A549 (cell line): ENCODE measurements at places on chromosomes 6 and 20. TPM values are rescaled to one million over a fixed set of nuclear protein-coding genes. Genes with fewer than 3 reads are reported as not detected.

TP53TG5 gene
- polyA plus RNA-seq = not detected in 3 replicates

- no peak for DNase-seq
Observed at GRCh38 chr6:45795678-45796077, 220.0 kb downstream of the CLIC5 start.

CSNK2B gene
- 134 to 141 TPM (median 141 TPM) in 3 replicates for polyA plus RNA-seq

DNA sequence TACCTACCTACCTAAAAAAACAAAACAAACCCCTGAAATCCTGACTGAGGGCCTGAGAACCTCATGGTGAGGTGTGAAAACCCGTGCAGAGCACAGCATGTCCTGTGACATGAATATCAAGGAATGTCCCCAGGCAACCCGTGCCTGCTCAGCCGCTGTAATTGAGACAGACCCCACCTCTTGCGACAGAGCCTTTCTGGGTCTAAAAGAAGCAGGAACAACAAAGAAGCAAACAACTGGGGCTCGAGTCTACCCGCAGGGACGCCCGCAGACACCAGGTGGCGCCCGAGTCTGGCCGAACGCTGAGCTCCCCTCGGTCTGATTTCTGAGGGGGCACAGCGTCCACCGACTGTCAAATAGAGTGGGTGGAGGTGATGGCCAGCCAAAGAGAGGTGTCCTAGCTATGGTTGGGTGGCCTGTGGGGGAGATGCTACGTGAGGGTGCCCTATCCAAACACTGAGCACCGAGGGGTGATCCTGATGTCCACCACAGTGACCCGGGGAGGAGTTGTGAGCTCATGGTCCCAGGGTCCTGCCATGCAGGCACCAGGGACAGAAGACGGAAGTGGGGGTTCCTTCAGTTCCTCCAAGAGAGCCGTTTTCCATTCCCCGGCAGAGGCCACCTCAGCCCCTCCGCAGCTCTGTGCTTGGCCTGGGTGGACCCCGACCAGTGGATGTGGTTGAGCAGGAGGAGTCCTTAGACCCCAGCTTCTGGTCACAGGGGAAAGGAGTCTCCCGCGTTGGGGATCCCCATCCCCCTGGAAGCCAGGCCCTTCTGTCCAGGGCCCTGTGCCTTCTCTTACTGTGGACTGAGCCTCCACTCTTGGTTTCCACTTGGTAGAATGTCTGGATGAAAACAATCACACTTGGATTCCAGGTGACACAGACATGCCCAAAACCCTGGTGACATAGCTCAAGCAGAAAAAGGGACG is 268.2 kb downstream of the CDC5L start:
- peak; percentile 22 for DNase-seq

- DNase-seq = no peak
Observed at GRCh38 chr20:58044931-58045555, 183.4 kb downstream of the ANKRD60 start.

TINAG gene
- polyA plus RNA-seq = 0.04 to 0.16 TPM in 2 of 3 replicates, not detected in the other

- DNase-seq = peak; percentile 4
Observed at GRCh38 chr6:167849846-167850459, 23.2 kb downstream of the AFDN start.

ZSWIM3 gene
- polyA plus RNA-seq = 1.0 to 1.1 TPM (median 1.1 TPM) in 3 replicates

DNA sequence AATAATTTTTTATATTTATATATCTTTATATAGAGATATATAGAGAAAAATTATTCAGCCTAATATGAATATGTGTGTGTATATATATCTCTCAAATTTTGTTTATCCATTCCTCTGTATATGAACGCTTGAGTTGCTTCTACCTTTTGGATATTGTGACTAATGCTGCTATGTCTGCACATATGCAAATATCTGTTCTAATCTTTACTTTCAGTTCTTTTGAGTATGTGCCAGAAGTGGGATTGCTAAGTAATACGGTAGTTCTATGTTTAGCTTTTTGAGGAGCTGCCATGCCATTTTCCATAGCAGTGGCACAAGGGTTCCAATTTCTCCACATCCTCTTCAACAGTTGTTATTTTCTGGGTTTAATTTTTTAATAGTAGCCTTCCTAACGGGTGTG is 72.8 kb upstream of the CEP85L start:
- no peak for DNase-seq

PLCB4 gene
- 17.1 to 21.4 TPM (median 21.2 TPM) in 3 replicates for polyA plus RNA-seq

POLR3F gene
- 21.8 to 23.7 TPM (median 22.6 TPM) in 3 replicates for polyA plus RNA-seq

GRCh38 chr6:31321820-31322219 is 35.2 kb downstream of the HLA-B start:
- DNase-seq = no peak
